ENCODE measurements at places on chromosomes 3 and 15.

- no peak for DNase-seq
Measured at GRCh38 chr3:17742880-17743657, 638 bp upstream of the TBC1D5 start.

DNA sequence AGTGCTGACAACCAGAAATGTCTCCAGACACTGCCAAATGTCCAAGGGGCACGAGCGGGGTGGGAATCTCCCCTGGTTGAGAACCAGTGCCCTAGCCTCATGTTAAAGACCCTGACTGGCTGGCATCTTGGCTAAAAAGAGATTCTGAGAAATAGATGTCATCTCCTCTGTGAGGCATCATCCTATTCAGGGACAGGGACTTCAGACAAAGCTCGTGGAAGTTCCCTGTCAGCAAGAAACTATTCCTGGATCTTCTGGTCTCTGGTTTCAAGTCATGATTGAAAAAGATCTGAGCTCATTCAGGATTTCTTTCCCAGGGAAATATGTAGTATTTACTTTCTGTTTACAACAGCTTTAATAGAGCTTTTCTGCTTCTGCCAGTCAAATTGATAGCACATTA lies 10.8 kb downstream of the WDR5B start:
- no peak for DNase-seq

DNA sequence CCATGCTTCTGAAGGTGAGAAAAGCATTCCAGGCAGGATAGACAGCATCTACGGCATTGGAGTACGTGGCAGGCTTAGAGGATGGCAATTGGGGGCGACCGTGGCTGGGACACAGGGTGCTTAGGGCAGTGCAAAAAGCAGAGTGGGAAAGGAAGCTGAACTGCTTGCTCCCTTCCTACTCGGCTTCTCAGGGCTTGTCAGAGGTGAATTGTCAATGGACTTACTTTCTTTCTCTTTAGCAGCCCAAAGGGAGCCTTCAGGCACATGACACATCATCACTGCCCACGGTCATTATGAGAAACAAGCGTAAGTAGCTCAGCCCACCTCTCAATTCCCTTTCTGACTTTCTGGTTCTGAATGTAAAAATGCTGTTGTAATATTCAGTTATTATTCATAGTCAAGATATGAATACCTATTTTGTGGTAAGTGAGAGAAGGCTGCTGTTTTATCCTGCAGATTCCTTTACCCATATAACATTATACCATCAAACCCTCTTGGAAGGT lies 84.3 kb downstream of the KLHL25 start:
- DNase-seq = no peak

DNA sequence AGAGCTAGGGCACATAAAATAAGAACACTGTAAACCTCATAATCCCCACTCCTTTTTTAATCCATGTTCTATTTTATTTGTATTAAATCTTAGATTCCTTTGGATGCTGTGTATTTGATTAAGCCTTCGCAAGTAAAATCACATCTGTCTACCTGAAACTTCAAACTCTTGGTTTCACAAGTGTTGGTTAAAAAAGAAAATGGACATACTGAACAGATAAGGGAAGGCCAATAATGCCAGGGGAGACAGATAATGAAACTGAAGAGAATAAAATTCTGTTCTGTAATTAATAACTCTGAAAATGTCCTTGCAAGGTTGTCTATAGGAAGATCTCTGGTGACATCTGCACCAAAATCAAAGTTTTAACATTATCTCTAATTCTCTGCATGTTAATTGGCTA lies 114.2 kb downstream of the ULK4 start:
- DNase-seq = no peak

DNA sequence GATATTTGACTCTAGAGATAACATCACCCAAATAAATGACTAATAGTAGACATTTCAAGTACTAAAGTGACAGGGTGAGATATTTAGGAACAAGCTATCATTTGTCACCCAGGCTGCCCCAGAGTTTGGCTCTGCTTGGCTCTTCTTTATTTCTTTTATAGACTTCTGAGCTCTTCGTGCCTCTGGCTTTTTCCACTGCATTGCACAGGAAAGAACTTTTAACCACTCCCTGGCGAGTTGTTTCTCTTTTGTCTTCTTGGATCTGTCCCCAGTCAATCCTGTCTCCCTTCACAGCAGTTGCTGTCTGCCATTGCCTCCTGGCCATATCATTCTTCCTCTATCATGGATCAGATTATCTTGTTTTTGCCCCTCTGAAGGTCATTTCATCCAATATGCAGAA lies 339.2 kb upstream of the DCBLD2 start:
- no peak for DNase-seq

GRCh38 chr3:57164657-57165573 lies at the start of gene IL17RD:
Gene IL17RD (minus strand): TSS chr3:57165353. CDS start chr3:57165286, 67 bp downstream.
- DNase-seq = no peak

DNA sequence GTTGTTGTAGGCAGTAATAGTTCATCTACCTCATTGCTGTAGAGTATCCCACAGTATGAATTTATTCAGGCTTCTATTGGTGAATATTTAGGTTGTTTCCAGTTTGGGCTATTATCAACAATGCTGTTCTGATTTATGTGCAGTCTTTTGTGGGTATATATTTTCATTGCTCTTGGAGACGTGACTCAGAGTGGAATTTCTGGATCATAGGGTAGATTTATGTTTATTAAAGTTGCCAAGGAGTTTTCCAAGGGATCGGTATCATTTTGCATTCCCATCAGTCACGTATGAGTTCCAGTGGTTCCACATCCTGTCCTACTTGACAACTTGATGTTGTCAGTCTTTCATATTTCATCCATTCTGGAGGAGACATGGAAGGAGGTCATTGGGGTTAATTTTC lies 8.4 kb upstream of the HRH1 start:
- no peak for DNase-seq

DNA sequence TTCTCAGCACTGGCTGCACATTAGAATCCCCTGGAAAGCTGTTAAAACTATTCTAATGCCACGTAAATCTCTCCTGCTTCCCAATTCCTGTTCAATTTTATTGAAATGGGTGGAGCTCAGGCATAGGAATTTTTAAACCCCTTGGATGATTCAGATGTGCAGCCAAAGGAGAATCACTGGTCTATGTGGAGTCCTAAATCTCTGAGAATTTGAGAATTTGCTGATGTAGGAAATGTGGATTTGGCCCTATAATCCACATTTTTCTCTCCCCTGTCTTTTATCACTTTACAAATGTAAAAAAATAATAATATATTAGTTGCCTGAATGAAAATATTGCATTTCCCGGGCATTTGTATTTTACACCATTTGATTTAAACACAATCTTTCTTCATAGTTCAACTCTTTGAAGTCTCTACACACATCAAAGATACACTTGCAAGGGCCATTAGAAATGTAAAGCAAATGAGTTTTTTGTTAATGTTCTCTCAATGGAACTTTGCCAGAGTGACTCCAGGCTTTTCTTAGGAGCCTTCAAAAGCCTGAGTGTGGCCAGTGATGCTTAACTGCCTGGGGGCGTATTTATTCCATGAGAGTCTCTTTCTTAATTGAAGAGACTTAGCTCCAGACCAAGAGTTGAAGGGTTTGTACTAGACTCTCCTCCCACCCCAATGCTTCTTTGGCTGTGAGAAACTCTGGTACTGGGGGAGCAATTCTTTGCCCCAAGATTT lies 48.8 kb upstream of the PTX3 start:
- DNase-seq = no peak

- no peak for DNase-seq
Measured at GRCh38 chr3:165839296-165840076, 2.3 kb upstream of the BCHE start.

DNA sequence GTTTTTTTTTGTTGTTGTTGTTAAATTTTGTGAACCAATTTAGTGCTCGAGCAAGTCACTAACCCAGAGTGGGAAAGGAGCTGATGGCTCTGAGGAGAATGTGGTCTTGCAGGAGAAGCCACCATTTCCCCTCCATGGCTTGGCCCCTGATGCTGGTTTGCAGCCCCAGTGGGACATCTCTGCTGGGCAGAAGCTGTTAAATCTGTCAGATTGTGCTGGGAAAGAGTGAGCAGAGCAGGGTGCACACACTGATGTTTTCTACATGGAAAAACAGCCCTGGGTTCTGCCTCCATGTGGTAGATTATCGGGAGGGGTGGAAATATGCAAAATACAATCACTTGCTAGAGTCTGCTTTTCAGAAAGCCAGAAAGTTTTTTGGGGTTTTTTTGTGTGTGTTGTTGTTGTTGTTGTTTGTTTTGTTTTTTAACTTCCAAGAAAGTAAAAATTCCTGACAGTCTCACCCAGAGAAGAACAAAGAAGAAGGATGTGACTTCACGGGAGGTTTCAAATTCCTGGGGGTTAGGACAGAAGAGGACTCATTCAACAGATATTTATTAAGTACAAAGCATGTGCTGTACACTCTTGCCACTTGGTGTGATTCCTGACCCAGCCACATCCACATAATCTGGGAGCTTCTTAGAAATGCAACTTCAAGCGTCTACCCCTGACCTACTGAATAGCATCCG lies 133.7 kb downstream of the FOXB1 start:
- DNase-seq = no peak

- no peak for DNase-seq
Measured at GRCh38 chr3:43106293-43106628, 382 bp upstream of the POMGNT2 start.

DNA sequence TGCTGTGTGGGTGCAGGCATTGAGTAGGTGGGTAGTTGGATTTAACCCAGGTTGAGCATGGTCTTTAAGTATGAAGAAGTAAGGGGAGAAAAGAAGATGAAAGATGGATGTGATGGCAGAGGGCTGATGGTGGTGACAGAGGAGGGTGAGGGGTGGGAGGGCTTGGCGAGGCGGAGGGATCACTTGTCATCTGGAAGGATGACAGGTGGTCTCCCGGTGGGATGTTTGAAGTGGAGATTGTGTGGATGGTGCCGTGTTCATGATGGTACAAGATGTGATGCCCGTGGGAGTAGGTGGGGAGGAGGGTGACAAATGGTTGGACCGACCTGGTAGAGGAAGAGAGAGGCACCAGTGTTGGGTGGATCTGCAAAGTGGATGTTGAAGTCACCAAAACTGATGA lies 208.8 kb downstream of the RPLP1 start:
- no peak for DNase-seq

DNA sequence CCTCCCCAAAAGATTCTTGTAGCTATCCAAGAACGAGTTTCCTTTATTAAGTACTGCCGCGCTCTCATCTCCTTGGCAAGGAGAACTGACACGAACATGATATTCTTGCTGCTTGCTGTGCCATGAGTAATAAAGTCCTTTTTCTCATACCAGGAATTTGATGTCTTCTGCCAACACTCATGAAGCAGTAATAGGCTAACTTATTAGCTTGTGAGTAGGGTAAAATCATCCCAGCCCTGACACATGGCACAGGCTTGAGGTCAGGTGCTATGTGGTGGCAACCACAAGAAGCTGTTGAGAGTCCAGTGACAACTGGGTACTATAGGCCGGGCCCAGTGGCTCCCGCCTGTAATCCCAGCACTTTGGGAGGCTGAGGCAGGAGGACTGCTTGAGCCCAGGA lies 22.7 kb upstream of the UBXN7 start:
- no peak for DNase-seq

DNA sequence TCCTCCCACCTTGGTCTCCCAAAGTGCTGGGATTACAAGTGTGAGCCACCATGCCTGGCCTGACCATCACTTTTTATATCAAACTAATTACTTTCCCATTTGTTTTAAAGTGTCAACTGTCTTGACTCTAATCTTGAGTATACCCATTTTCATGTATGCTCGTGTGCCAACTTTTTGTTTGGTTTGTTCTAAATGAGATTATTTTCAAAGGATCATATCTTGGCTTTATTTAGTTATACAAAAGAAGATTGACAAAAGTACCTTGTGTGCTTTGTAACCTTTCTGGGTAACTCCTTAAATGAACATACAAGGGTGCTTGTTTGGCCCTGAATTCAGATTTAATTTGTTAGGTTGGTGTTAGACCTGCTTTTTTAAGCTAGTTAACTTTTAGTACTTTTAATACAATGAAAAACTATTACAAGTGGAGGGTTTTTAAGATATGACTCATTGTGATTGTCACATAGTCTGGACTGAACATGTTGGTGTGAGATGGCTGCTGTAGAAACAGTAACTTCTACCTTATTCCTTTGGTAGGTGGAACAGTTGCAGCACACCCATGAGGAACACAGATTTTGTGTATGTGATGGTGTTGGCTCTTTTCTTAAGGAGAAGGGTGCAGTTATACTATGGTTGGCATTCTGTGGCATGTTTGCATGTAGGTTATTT lies 10.7 kb downstream of the KIF23 start:
- DNase-seq = no peak

DNA sequence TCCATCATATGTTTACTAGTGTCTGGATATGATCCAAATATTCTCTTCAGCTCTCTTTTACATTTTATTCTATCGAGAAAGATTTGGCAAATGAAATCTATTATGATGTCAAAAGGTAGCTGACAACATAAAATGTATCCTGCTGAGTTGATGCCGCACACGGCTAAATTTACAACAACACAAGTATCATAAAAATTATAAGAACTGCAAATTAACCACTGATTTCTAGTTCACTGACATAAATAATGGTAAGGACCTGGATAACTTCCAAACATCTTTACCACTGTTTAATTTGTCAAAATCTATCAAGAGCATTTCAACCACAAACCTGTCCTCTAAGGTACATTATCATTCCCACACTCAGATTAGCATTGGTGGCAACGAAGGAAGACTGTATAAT lies 244.5 kb downstream of the FOXP1 start:
- no peak for DNase-seq

GRCh38 chr15:89647191-89647851 lies 7.9 kb downstream of the KIF7 start:
- DNase-seq = peak; percentile 39
